Neural progenitor cell (in vitro differentiated cells): ENCODE measurements at places on chromosomes 6 and 20.
A peak's percentile ranks its signal among the peaks of the same experiment; 100 is the strongest.

DNA sequence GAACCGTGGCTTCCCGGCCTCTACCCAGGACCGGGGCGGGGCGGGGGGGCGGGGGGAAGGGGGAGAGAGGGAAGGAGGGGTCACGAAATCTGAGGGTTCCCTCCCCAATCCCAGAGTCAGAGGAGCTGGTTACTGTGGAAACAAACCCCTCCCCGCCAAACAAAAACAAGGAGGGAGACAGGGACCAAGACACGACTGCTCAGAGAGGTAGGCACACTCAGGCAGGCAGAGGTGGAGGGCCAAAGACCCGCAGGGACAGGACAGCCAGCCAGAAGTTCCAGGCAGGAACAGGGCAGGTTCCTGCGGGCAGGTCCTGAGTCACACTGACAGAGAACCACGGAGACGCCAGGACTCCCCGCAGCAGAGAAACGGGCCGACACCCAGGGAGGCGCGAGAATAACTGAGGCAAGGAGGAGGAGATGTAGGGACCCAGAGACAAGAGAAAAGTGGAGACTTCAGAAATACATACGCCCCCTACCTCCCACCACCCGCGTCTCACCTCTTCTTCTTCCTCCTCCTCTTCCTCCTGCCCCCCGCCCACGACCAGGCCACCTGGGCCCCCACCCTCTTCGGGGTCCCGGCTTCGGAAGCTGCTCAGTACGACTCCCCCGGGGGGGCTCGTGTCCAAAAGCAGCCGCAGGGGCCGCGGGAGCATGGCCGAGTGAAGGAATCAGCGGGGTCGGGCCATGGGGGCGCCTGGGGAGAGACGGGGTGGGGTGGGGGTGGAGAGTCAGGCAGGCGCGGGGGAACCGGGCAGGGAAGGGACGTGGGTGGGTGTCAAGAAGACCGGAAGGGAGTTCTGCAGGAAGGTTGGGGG, 578 bp downstream of the RGL2 start:
- peak; percentile 86 for DNase-seq

GRCh38 chr6:72350296-72350881, 271.5 kb upstream of the KCNQ5 start:
- no peak for DNase-seq

GRCh38 chr20:58537831-58538230, 22.6 kb upstream of the APCDD1L start:
- no peak for DNase-seq

DNA sequence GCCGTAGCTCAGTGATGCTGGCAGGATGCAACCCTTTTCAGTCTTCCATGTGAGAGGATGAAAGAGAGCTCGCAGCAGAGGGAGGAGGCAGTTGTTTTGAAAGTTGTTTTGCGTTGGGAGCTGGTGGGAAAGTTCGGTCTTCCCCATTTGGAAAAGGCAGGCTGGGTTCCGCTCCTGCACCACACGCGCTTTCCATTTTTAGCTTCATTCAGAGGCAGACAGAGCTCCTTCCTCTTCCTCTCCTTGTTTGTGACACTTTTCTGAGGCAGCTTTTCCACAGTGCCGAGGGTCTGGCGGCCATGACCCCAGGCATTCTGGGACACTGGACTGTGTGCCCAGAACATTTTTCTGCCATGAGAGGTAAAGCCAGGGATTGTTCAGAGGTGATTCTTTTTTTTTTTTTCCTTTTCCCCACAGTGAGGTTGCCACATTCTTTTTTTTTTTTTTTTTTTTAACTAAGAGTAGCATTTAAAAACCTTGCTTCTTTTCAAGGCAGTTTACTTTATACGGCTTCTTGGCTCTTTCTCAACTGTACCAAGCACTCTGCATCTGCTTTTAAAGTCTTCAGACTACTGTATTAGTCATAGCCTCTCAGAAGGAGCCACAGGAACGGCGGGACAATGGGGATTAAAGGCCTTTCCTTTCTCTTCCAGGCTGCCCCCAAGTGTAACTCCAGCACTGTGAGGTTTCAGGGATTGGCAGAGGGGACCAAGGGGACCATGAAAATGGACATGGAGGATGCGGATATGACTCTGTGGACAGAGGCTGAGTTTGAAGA, 1.6 kb downstream of the PRDM1 start:
- DNase-seq = peak; percentile 72

GRCh38 chr6:170172825-170173256, 118.0 kb downstream of the DLL1 start:
- DNase-seq = no peak

DNA sequence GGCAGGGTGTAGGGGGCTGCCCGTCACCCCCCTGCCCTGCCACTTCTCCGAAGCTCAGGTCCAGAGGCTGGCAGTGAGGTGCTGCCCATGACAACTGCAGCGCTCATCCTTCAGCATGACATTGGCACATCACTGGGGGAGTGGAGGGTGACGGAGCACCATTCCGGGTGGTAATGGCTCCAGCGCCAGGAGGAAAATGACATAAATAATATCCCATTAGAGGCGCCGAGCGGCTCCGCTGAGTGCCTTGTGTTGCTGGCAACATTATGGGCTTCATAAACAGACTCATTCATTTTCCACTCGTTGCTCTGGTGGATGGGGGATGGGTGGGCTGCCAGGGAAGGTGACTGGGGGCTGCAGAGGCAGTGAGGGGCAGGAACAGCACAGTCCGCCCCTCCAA, 56.9 kb upstream of the CTNNBL1 start:
- DNase-seq = no peak

GRCh38 chr6:39865011-39865888, 69.0 kb downstream of the MOCS1 start:
- DNase-seq = peak; percentile 81

- DNase-seq = no peak
Measured at GRCh38 chr6:34671367-34671766, 25.2 kb downstream of the ILRUN start.

- DNase-seq = peak; percentile 56
Measured at GRCh38 chr6:44431118-44431725, 43.7 kb downstream of the CDC5L start.

- DNase-seq = no peak
Measured at GRCh38 chr6:156461647-156462046, 315.5 kb upstream of the ARID1B start.

DNA sequence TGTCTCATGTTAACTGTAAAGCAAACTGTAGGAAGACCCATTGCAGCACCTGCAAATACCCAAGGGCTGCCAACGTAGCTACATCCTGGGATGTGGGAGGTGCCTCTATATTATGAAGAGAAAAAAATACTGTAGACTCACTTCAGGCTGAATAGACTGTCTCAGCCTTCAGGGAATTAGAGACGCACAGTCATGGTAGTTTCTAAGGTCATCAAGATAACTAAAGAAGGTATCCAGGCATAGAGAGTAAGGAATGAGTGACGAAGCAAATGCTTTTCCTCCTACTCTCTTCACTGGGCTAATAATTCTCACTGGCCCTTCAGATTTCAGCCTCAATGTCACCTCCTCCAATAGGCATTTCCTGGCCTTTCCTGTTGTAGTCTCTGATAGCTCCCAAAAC, 121.6 kb upstream of the ECI2 start:
- no peak for DNase-seq

- DNase-seq = no peak
Measured at GRCh38 chr20:45303586-45304463, 2.8 kb upstream of the RBPJL start.

DNA sequence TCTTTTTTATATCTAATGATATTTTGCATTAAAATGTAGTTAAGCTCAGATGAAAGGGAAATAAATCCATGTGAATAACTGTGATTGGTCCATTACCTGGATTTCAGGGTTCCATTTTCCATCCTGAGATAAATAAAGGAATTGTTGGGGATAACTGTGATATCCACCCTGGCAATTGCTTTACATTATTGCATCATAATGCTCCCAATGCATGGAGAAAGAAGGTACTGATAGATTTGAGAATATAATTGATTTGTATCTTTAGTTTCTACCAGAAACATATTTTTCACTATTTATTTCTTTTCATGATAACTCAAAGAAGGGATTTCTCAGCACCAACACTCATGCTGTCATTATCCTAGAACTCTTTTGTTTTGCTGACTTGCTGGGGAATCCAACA, 102.0 kb upstream of the KCNQ5 start:
- DNase-seq = no peak

GRCh38 chr6:96942676-96943075, 18.1 kb downstream of the KLHL32 start:
- no peak for DNase-seq

DNA sequence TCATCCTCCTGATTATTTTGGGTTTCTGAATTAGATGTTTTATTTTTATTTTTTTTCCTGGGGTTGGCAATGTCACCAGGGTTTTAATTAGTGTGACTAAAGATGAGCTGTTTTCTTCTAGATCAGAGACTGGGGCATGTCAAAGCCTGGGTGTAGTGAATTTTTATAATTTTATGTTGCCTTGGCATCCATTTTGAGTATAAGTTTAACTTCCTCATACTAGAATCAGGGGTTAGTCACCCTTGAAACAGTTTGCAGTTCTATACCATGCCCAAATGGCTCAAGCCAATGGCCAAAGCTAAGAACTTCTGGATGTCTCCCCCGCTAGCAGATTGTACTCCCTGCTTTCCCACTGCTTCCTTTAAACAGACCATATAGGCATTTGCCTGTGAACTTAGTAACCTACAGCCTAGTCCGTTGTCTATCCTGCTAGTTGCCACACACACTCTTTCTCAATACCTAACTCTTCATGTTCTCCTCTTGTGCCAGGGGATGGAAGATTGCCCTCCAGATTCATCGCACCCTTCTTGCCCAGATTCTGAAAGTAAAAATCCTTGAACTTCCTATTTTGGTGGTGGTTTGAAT, 54.5 kb downstream of the KIAA0408 start:
- DNase-seq = no peak

GRCh38 chr20:51966296-51966971, 164.1 kb upstream of the SALL4 start:
- peak; percentile 83 for DNase-seq

DNA sequence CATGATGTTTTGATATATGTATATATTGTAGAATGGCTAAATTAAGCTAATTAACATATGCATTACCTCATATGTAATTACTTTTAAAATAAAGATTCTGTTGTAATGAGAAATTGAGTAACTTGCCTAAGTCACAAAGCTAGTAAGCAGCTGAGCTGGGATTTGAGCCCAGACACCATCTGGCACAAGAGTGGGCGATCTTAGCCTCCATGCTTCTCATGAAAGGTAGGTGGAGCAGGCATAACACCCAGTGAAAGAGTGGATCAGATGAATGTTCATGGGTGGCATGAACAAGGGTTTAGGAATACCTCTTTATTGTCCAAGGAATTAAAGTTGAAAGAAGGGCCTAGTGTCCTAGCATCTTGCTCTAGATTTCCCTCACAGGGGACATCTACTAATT, 365.4 kb downstream of the TFAP2B start:
- no peak for DNase-seq

GRCh38 chr6:108608453-108609275, 47.9 kb downstream of the FOXO3 start:
- peak; percentile 34 for DNase-seq

DNA sequence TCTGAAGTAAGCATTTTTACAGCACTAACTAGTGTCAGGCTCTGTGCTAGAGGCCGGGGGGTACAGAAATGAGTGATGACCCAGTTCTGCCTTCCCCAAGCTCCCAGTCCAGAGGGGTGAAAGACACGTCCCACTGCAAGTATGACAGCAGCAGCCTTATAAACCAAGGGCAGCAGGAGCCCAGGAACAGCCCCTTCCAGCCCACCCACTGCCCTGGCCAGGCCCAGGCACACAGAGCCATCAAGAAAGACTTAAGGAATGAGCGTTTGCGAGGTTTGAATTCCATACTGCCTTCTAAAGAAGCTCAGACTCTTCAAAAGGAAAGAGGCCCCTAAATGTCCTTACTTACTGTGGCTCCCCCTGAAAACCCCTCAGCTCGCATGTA, 10.0 kb downstream of the TRERF1 start:
- peak; percentile 78 for DNase-seq

DNA sequence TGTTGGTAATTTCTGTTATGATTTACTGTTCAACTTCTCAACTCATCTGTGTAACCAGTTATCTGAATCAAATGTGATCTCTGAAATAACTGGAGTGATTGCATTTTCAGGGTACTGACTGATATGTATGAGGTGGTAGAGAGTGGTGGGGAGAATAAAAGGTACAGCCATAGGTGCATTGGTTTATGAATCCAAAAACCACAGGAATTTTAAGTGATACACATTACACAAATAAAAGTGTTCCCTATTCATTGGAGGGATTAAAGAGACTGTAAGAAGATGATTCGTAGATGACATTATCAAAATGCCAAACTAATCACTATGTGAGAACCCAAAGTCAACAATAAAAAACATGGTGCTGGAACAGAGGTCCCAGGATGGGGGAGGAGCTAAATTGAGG, 158.7 kb upstream of the RSPO3 start:
- DNase-seq = no peak

- DNase-seq = no peak
Measured at GRCh38 chr6:1912731-1913130, 303.0 kb downstream of the FOXC1 start.

GRCh38 chr6:138107078-138107751, at the start of gene PERP:
Gene PERP (minus strand): TSS chr6:138107419. CDS start chr6:138107340, 79 bp downstream.
- DNase-seq = peak; percentile 79

DNA sequence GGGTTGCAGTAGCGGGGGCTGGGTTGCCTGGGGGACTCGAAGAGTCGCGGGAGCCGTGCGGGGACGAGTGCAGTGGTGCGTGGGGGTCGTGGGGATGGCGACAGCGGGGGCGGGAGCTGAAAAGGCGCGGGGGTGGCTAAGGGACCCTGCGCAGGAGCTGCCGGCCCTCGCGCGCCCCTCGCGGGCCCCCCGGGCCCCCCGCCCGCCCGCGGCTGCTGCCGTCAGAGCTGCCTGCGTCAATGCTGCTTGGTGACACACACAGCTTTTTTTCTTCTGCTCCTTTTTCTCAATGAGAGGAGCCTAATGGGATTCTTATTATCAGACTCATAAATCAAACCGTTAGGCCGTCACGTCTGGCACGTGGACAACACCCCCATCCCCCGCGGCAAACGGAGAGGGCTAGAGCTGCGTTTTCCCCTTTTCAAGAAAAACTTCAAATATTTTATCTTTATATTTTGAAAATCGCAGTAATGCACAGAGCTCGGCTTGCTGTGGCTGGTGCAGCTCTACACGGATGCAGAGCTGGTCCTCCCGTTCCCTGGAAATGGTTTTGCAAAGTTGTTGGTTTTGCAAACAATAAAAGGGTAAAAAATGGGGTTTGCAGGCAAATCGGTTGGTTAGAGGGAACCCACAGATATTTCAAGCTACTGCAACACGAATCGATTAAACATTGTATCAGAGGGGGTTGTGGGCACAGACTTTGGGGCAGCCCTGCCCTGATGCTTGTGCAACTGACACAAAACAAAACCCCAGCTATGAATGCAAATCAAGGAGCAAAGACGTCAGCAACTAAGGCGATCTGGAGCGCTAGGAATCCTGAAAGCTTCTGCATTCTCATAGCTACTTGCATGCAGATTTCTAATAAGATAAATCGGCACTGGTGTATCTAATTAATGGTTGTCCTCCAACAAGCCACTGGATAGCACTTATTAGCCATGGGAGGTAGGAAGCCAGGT, 161.4 kb downstream of the TBXT start:
- DNase-seq = peak; percentile 70

- DNase-seq = no peak
Measured at GRCh38 chr6:97109444-97109843, 173.6 kb downstream of the MMS22L start.
